HFFc6 (cell line): ENCODE measurements at places on chromosomes 11 and 22. TPM values are rescaled to one million over a fixed set of nuclear protein-coding genes. Genes with fewer than 3 reads are reported as not detected.

The SPECC1L gene
- 54.3 to 64.8 TPM (median 58.9 TPM) in 3 replicates for total RNA-seq

- peak; percentile 88 for DNase-seq
Observed at GRCh38 chr11:68257477-68258362, 14.1 kb downstream of the C11orf24 start.

GRCh38 chr11:26187639-26188038 is 144.3 kb upstream of the ANO3 start:
- DNase-seq, result peak; percentile 62

- DNase-seq, result peak; percentile 42
Observed at GRCh38 chr11:10876158-10876557, 18.3 kb upstream of the ZBED5 start.

DNA sequence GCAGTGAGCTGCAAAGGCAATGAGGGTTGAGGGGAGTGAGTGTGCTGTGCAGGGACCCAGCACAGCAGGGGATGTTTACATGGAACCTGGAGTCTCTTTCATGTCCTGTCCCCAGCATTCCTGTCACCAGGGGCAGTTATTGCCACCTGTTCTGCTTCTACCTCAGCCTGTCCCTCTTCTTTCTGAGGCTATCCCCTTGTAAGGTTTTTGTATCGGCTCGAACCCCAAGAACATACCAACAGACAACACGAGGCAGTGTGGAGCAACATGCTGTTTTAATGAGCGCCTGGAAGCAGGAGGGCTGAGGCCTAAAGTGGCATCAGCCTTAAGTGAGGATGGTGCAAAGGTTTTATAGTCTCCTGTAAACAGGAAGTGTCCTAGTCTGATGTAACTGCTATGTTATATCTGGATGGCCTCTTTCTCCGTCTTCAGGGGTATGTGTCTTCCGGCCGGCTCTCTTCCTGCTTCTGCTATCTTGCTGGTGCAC is 3.9 kb downstream of the SCGB2A2 start:
- DNase-seq, result no peak

DNA sequence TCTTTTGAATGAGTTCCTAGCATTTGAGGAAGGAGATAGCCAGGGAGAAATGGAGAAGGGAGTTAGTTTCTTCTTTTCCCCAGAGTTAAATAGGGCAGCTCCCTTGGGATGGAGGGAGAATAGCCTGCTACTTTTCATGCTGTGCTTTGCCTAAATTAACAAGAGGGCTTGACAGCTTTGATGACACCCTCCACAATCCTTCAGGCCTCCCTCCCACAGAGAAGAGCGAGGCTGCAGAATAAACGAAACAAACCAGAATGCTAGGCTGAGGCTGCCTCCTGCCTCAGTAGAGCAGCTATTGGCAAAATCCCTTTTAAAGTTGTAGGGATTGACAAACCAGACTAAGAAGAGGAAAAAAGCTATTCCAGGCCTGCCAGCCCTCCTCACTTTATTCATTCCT is 94.6 kb downstream of the C11orf58 start:
- DNase-seq, result no peak

GRCh38 chr22:17472932-17473331 is 90.4 kb upstream of the SLC25A18 start:
- DNase-seq, result no peak

GRCh38 chr11:82980292-82980691 is 78.8 kb downstream of the DDIAS start:
- DNase-seq, result peak; percentile 79

The GDPD5 gene
- 3.0 to 5.7 TPM (median 5.2 TPM) in 3 replicates for total RNA-seq

GRCh38 chr22:22123118-22123959 is 121.2 kb upstream of the VPREB1 start:
- DNase-seq, result no peak

- DNase-seq, result no peak
Observed at GRCh38 chr11:91790346-91791170, 434.1 kb upstream of the FAT3 start.

GRCh38 chr11:789943-790342 is at the start of gene CEND1:
TSS of gene CEND1 (minus strand) at chr11:790090. CDS start at chr11:788576, 1,514 bp downstream.
- peak; percentile 18 for DNase-seq

GRCh38 chr11:116055064-116055463 is 550.8 kb upstream of the CADM1 start:
- DNase-seq, result no peak

DNA sequence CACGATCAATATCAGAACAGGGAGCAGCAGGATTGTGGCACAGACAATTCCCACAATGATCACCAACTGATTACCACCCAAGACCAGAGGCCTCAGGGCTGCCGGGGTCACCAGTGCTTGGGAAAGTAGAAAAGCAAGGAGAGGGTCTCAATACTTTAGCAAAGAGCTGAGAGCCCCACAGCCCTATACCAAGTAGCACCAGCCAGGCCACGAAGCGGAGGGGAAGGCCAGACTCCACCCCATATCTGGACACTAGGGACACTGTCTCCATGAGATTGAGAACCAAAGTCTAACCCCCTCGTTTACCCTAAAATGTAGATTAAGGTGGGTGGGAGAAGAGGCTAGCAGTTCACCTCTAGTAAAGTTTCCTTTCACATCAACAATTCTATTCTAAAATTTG is 24.1 kb upstream of the SCN2B start:
- no peak for DNase-seq

GRCh38 chr11:7439746-7440320 is 45.5 kb upstream of the OLFML1 start:
- no peak for DNase-seq

GRCh38 chr11:64803846-64804345 is 882 bp upstream of the MAP4K2 start:
- no peak for DNase-seq

GRCh38 chr22:30802202-30803166 is 107.8 kb downstream of the OSBP2 start:
- peak; percentile 87 for DNase-seq

- DNase-seq, result no peak
Observed at GRCh38 chr22:30561402-30562189, 12.9 kb downstream of the GAL3ST1 start.

DNA sequence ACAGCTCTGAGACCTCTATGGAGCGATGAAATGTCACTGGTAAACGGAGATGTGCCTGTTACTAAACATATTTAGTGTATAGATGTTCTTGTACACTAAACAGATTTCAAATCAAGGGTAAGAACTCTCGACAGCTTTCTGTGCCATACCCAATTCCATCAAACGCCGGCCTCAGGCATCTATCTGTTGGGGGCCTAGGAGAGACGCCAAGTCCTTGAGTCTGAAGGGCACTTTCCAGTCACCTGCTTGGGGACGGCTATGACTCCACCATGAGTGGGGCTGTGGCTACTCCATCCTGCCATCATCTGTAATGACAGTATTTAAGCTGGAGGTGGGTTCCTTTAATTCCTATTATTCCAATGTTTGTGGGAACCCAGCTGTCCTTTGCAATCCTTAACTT is 87.8 kb downstream of the SHANK2 start:
- no peak for DNase-seq

- no peak for DNase-seq
Observed at GRCh38 chr22:38524429-38524828, 18.3 kb upstream of the DDX17 start.

The GAB4 gene
- not detected in 3 replicates for total RNA-seq

DNA sequence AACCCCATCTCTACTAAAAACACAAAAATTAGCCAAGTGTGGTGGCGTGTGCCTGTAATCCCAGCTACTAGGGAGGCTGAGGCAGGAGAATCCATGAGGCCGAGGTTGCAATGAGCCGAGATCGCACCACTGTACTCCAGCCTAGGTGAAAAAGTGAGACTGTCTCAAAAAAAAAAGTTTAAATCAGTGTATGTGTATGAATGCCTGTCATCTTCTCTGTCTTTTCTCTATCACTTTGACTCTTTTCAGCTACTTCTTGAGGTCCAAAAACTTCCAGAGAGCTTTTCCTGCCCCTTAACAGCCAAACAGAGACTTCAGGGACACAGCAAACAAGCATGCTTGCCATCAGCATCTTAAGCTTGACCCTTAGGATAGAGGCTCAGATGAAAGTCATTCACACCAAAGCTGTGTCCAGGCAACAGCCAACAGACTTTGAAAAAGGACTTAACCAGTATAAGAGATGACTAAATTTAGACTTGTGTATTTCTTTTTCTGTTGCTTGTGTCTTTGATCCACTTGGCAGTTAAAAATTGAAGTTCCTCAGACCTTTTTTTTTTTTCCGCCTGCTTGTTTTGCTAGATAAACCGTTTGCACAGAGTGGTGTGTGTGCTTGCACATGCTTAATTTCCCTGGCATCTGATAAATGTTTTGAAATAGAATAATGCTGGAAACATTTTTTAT is 151.9 kb downstream of the DBX1 start:
- no peak for DNase-seq

The ASRGL1 gene
- 0.46 to 0.55 TPM in 2 of 3 replicates, not detected in the other for total RNA-seq

DNA sequence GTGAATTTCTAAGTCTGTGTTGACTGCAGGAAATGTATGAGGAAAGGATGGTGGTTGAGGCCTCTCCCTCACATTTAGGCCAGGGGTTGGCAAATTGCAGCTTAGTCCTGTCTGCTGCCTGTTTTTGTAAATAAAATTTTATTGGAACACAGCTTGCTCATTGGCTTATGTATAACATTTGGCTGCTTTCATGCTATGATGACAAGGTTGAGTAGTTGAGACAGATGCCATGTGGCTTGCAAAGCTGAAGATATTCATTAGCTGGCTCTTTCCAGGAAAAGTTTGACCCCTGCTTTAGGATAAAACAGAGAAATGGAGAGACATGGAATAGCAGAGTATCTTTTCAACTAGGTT is 46.2 kb downstream of the BCR start:
- no peak for DNase-seq

- peak; percentile 80 for DNase-seq
Observed at GRCh38 chr11:27241311-27242122, 121.5 kb downstream of the CCDC34 start.

The CLDN5 gene
- total RNA-seq, result 0.16 TPM in 1 of 3 replicates, not detected in the others

DNA sequence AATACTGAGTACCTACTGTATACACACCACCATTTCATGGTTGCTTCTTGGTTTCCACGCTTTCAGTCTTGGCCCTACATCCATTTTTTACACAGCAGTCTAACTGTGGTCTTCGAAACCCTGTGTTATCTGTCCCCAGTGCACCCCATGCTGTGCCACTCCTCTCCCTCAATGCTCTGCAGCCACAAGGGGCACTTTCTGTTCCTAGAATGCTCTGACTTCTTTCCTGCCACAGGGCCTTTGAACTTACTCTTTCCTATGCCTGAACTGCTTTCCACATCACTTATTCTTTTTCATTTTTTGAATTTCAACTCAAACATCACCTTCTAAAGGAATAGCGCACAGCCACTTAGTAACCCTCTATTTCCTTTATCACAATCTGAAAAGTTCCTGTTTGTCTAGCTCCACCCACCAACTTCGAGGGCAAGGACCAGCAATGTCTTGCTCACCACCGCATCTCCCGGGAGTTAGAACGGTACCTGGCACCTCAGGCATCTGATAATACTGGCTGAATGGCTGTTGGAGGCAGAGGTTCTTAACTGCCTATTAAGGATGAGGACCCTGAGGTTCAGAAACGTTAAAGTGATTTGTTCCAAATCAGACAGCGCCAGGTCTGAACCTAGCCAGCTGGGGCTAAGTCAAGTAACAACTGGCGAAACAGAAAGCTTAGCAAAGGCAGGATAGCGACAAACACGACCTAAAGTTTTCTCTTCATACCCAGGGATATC is 568 bp downstream of the ALG8 start:
- peak; percentile 39 for DNase-seq

- no peak for DNase-seq
Observed at GRCh38 chr22:24688256-24688655, 85.3 kb downstream of the GGT1 start.
